ENCODE measurements at places on chromosomes 7 and 10.

DNA sequence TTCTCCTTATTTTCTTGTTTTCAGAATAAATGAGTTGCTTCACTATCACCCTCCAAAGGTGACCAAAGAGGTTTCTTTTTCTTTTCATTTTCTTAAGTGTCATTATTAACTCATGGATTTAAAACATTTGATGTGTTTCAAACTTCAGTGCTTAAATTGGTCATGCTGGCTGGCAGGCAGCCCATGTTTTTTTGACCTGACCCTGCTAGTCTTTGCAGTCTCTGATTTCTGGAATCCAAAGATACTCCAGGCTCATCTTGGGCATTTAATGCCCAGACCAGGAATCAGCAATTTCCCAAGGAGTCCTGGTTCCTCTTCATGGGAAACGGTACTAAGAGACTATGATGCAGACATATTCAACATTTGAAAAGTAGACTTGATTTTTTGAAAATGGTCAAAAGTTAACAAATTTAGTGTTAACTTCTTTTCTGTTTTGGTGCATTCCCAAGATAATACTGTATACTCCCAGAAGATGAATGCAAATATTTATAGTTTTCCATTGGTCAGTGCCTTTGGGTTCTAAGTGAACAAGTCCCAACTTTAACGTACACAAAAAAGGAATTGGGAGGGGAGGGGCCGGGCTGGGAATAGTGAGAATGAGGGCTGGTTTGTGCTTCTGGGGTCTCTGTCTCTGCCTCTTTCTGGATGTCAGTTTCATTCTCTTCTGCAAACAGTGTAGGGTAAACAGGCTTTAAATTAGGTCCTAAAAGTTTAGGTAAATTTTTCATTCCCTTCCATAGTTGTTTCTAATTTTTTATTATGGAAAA is 19.8 kb downstream of the NUB1 start:
- no peak for DNase-seq

GRCh38 chr10:132817701-132818211 is 31.8 kb upstream of the NKX6-2 start:
- no peak for DNase-seq

GRCh38 chr7:16712916-16713315 is 40.6 kb upstream of the TSPAN13 start:
- DNase-seq, result no peak

GRCh38 chr7:2168615-2169311 is 64.0 kb downstream of the MAD1L1 start:
- DNase-seq, result no peak

DNA sequence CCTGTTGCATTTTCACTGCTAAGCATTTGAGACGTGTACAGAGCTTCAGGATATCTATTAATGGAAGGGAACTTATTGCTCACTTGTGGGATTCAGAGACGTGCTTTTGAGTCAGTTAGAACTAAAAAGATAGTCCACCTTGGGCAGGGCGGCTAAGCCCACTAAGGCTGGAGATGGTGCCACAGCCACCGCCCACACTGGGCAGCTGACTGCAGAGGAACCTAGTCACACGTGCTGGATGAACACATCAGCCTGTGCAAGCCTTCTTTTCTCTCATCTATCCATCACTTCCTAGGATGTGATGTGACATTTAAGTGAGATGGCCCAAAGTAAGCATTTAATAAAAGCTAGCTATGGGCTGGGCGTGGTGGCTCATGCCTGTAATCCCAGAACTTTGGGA is 78.0 kb downstream of the PTPRE start:
- DNase-seq, result no peak

GRCh38 chr7:42932811-42933591 is 825 bp downstream of the MRPL32 start:
- DNase-seq, result no peak
